EH (cell line): ENCODE measurements at places on chromosomes 13 and 19.

- no peak for DNase-seq
These were observed 48.3 kb upstream of the INTS6 start for GRCh38 chr13:51501096-51501495.

- DNase-seq, result peak; percentile 64
These were observed 284.9 kb downstream of the KLF12 start for GRCh38 chr13:73849292-73849691.

DNA sequence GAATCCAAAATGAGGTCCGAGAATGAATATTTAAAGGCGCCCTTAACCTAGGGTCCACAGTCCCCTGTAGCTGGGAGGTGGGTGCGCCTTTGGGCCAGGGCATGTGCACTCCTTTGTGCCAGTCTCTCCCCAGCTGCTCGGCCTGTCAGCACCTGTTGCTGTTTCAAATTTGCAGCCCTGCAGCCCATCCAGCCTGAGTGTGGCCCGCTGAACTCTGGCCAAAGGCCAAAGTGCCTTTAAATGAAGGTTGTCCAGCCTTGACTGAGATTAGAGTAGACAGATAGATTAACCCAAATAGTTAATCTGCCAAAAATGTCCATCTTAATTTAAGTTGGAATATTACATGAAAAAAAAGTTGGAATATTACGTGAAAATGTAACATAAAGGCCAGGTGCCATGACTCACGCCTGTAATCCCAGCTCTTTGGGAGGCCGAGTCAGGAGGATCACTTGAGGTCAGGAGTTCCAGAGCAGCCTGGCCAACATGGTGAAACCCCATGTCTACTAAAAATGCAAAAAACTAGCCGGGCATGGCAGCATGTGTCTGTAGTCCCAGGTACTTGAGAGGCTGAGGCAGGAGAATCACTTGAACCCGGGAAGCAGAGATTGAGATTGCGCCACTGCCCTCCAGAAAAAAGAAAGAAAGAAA is 25.3 kb downstream of the TPT1 start:
- DNase-seq, result no peak

- DNase-seq, result no peak
These were observed 14.4 kb downstream of the IQCN start for GRCh38 chr19:18259893-18260292.

- DNase-seq, result no peak
These were observed 276 bp downstream of the ALG11 start for GRCh38 chr13:52012512-52012836.

DNA sequence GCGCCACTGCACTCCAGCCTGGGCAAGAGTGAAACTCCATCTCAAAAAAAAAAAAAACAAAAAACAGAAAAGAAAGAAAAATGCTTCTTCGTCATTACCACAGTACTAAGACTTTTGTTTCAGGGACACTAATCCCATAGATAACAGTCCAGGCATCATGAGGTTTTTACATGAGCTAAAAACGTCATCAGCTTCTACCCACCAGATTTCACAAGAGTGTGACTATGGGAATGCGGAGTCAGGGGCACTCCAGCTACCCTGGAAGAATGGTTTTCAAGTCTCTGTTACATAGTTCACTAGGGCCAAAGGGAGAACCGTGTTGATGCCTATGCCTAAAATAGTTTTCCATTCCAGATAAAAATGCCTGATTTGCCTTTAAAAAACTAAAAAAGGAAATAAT is 33.2 kb downstream of the RAB20 start:
- DNase-seq, result no peak

DNA sequence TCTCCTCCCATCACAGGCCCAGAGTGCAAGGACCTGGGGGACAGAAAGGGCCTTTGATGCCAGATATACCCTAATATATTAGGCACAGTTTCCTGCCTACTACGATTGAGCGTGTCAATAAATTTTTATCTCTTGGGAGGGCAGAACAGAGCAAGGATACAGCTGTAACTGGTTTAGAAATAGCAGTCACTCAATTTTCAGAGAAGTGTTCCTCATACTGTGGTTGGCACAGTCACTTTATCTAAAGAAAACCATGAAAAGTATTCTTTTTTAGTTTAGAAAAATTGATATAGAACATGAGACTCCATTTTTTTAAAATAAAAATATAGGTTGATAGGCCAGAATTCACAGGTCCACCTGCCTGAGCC is 460 bp upstream of the ZNF155 start:
- no peak for DNase-seq
